ENCODE measurements at places on chromosomes 12 and 14. TPM values are rescaled to one million over a fixed set of nuclear protein-coding genes. Genes with fewer than 3 reads are reported as not detected.

- no peak for DNase-seq
Observed at GRCh38 chr12:109718390-109718789, 4.8 kb downstream of the FAM222A start.

PPP1R36 gene
- 0.18 TPM for total RNA-seq

GRCh38 chr12:111758120-111758561 lies 8.6 kb upstream of the ALDH2 start:
- DNase-seq: no peak

GRCh38 chr12:104216521-104216924 lies 944 bp downstream of the TXNRD1 start:
- DNase-seq: no peak

C12orf56 gene
- not detected for total RNA-seq

C12orf76 gene
- total RNA-seq: 7.3 TPM

BIN2 gene
- total RNA-seq: 32.0 TPM

GRCh38 chr12:129127771-129128170 lies 274.5 kb downstream of the GLT1D1 start:
- DNase-seq: no peak

OASL gene
- total RNA-seq: 16.9 TPM

INHBC gene
- not detected for total RNA-seq

CPNE6 gene
- not detected for total RNA-seq

GRCh38 chr14:87542288-87542687 lies 450.7 kb downstream of the GALC start:
- DNase-seq: no peak

GRCh38 chr12:44509471-44509870 lies 366.6 kb downstream of the NELL2 start:
- DNase-seq: no peak

DNA sequence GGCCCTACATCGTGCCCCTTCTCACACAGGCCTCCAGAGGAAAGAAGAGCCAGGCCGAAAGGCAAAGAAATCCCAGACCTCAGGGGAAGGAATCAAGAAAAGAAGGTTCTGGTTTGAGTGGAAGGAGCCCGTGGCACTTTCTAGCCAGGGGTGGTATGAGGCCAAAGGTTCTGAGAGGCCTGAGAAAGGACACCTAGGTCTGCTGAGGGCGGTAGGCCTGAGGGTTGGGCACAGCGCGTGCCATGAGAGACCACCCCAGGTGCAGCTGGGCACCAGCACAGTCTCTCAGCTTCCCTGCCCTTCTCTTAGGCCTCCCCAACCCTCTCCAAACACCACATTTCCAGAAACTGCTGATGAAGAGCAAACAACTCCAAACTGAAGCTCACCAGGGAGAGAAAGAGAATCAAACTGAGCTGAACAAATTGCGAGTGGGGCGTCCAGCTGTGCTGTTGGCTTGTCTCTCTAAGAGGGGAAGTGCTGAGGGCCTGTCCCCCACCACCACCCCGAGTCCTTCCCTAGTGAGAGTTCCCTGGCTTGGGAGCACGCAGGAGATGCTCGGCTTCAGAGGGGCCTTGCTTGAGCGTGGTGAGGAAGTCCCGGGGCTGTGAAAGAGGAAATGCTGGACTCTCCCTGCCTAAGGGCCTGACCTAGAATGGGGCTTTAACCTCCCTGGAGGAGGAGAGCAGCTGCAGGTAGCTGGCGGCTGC lies 184.8 kb downstream of the ZFP36L1 start:
- no peak for DNase-seq
